ENCODE measurements at places on chromosomes 5 and 9.

DNA sequence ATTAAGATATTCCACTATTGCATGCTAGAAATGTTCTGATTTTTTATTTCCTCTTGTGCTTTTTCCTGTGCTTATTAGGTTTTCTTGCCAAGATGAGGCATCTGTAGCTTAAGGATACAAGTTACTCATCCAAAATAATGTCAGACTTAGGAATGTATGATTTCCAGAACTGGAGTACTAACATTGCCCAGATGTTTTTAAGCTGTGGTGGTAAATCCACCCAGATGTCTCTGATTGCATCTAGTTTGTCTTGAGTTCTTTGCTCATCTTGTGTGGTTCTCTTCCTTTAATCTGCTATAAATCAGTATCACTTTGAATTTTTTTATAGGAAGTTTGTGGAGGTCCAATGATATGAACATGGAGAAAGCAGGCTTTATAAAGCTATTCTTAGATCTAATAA lies 337.5 kb upstream of the ZNF608 start:
- DNase-seq, result no peak

DNA sequence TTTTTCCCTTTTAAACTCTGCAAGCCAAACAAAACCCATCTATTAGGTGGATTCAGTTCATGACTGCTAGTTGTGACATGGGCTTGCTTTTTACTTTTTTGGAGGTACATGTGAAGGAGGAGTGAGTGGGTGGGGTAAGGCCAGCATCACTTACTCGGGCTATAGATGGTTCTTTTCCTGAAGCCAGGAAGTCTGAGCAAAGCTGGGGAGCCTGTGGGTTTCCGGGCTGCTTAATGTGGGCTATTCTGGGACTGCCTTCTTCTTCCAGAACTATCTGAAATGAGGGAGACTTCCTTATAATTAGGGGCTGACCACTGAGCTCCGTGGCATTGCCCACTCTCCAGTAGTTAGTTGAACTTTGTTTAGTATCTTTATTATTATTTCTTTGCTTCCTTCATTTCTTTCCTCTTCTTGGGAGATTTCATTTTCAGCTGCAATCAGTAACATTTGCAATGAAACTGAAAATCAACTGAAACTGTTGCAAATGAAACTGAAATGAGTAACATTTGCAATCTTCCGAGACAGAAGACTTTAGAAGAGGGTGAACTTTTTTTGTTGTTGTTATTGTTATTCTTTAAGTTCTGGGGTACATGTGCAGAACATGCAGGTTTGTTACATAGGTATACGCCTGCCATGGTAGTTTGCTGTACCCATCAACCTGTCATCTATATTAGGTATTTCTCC lies 204.9 kb downstream of the LRRC70 start:
- DNase-seq, result peak; percentile 11

DNA sequence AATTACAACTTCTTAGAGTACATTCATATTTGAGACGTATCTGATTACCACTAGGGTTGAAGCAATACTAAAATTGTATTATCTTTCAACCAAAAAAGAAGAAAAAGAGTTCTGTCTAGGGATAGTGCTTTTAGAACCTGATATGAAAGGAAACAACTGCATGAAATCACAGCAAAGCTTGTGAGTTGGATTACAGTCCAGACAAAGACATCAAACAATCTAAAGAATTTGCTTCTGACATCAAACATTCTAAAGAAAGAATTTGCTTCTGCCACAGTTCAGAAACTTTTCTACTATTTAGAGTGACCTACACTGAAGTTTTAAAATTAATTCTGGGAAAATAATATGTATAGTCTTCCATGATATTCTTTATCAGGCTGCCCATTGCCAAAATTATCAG lies 1141.1 kb upstream of the ACO1 start:
- DNase-seq, result no peak

DNA sequence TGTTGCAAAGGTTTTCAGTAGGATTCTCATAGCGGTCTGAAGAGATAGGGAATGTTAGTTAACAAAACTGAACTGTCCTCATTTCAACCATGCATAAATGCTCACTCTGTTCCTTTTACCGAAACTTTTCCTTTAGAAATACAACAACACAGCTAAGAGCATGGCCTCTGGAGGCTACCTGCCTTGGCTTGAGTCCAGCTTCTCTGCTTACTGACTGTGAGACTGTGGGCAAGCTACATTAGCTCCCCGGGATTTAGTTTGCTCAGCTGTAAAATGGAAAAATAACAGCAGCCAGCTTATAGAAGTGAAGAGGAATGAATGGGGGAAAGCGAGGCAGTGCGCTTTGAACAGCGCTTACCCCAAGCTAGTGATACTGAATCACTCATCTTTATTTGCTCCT lies 507.9 kb upstream of the DAP start:
- DNase-seq, result no peak

GRCh38 chr9:89744255-89744648 lies 139.4 kb downstream of the GADD45G start:
- no peak for DNase-seq

DNA sequence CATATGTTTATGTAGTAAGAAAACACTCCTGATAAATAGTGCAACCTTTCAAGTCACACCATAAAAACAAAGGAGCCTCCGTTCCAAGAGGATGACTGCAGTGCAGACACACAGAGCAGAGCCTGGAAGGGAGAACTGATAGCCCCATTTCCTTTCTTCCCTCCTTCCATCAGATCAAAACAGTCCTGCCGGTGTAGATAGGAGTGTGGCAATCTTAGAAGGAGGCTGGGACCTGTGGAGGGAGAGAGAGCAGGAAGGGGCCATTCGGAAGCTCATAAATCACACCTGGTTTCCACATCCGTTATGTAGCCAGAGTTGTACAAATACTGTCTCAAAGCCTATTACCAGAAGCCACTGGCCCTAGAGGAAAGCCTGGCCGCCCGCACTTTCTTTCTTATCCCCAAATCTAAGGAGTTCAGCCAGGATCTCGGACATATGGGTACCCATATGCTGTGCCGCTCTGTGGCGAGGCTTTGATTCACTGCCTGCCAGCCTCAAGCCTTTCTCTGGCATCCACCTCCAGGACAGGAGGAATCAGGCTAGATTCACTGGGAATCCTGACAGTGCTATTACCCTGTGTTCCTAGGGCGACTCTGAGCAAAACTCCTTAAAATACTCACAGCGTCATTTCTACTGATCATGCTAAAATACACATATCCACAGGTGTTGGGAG lies 26.9 kb downstream of the DAP start:
- no peak for DNase-seq

GRCh38 chr9:86396412-86396811 lies 42.2 kb upstream of the TUT7 start:
- DNase-seq, result no peak

DNA sequence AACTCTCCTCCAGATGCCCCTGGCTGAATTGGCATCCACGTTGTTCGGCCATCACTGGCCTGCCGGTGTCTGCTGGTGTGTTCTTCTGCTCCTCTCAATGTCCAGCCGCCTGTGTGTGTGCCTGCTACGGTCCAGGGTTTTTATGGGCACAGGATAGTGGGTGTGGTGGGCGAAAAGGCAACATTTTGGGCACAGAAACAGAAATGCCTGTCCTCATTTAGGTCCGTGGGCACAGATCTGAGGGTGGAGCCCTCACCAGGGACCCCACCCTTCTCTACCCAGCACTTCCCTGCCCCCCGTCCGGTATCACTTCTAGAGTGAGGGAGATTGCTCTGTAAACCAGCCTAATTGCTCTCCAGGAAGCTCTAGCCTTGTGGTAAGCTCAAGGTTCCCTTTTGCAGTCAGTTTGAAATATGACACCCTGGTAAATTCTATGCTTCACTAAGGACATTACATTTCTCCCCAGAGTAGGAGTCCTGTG lies 410.1 kb downstream of the MAT2B start:
- DNase-seq, result no peak

- no peak for DNase-seq
These were observed 1.9 kb downstream of the GNAQ start for GRCh38 chr9:78029551-78030295.

- DNase-seq, result no peak
These were observed 81.5 kb downstream of the SHB start for GRCh38 chr9:37987467-37987981.

GRCh38 chr5:54803471-54804011 lies 181.9 kb downstream of the ESM1 start:
- no peak for DNase-seq
